RWPE2 (cell line): ENCODE measurements at places on chromosomes 3 and 15.

GRCh38 chr3:67059443-67059842 lies 61.3 kb downstream of the KBTBD8 start:
- no peak for DNase-seq

GRCh38 chr3:38038447-38038911 lies 529 bp upstream of the DLEC1 start:
- no peak for DNase-seq

DNA sequence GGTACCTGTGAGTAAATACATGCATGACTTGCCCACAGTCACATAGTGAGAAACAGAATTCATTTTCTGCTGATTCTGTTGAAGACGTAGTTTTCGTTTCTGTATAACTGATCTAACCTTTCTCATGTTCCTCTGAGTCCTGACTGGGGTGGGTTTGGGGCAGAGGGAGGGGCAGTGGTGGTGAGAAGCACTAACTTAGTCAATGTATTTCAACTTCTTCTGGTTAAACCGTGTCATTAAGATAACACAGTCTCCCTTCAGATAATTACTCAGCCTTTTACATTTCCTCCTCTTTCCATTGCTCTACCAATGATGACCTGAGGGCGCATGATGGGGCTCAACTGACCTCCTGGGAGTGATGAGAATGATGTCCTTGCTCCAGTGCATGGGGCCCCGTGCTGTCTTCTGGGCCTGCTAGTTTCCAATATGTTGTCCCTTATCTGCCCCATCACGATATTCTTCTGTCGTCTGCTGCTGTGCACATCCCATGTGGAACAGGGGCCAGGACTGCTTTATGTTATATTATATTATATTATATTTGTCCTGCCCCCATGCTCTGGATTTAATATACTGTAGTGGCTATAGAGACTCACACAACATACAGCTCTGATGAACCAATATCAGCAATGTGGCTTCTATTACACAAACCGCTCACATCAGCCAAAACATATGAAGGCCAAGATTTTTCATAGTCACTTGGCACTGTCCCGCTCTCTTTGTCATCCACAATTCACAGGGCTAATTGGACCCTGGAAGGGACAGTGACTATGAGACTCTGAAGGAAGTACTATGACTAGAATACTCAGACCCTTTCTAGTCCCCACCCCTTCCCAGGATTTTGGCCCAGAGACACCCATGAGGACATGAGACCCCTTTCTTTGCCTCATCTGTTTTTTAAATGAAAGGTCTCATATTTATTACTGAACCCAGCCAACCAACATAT lies 407.1 kb upstream of the MCTP2 start:
- no peak for DNase-seq

- DNase-seq, result no peak
Observed at GRCh38 chr15:42593143-42593542, 17.7 kb downstream of the STARD9 start.

GRCh38 chr3:73029321-73029796 lies 32.1 kb upstream of the EBLN2 start:
- DNase-seq, result no peak

- DNase-seq, result no peak
Observed at GRCh38 chr3:127640042-127640355, 11.0 kb downstream of the PODXL2 start.
